SHP77 treated with DMSO at 0.1 percent for 48 hours (cell line): ENCODE measurements at places on chromosomes 1 and 21.

GRCh38 chr1:172781513-172782140, 122.7 kb downstream of the FASLG start:
- DNase-seq = no peak

GRCh38 chr1:172139196-172139595, 281.3 kb upstream of the C1orf105 start:
- no peak for DNase-seq

- DNase-seq = no peak
These were observed 1963.0 kb downstream of the NCAM2 start for GRCh38 chr21:22961258-22961657.

DNA sequence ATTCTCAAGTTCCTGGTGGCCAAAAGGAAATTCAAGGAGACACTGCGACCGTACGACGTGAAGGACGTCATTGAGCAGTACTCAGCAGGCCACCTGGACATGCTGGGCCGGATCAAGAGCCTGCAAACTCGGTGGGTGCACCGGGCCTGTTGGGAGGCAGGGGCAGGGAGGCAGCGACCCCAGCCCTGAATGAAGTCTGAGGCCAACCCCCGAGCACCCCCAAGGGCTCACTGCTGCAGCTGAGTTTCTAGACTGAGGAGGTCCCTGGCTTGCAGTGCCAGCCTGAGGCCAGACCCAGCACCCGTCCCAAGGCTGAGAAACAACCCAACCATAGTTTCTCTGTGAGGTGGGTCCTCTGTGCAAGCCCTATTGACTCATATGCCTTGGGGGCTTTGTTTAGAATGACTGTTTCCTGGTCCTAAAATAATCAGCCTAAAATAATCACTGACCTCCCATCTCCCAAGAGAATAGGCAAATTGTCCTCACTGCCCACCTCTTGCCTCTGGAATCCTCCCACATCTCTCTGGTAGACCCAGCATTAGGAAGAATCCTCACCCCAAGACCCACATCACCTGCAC, 27.1 kb downstream of the CITED4 start:
- no peak for DNase-seq

- no peak for DNase-seq
These were observed 37.5 kb downstream of the TOR1AIP2 start for GRCh38 chr1:179840107-179840506.

DNA sequence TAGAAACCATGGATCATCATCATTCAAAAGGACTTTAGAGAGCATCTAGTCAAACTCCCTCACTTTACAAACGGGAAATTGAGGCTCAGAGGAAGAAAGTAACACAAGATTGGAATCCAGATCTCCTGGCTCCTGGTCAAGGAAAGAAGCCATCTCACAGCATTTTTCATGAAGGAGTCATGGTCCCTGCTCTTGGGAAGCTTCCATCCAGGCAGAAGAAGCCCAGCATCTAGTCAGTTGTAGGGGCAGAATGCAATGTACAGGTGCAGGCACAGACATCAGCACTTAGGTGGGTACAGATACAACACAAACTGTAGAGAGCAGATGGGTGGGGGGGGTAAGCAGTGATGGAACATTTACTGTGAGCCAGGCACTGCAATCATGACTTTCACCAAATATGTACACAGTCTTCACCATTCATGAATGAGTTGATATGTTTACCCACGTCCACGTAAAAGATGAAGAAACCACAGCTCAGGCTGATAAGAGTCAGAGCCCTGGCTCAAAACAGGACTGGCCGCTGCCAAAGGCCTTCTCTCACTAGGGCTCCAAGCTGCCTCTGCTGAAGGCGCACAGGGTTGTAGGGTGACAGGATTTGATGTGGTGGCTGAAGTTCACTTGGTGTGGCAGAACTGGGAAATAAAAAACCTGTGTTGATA, 44.0 kb downstream of the OPTC start:
- DNase-seq = no peak

- DNase-seq = no peak
These were observed 210.1 kb downstream of the FGGY start for GRCh38 chr1:59506952-59507351.

- DNase-seq = no peak
These were observed at the start of gene ASAP3 for GRCh38 chr1:23483321-23484252. Gene ASAP3, minus strand, starts transcription at chr1:23484179. Its CDS starts 46 bp downstream, at chr1:23484133.

- peak; percentile 50 for DNase-seq
These were observed 7.1 kb upstream of the SSBP3 start for GRCh38 chr1:54413295-54413694.

GRCh38 chr21:27244776-27245175, 277.9 kb upstream of the ADAMTS5 start:
- no peak for DNase-seq

DNA sequence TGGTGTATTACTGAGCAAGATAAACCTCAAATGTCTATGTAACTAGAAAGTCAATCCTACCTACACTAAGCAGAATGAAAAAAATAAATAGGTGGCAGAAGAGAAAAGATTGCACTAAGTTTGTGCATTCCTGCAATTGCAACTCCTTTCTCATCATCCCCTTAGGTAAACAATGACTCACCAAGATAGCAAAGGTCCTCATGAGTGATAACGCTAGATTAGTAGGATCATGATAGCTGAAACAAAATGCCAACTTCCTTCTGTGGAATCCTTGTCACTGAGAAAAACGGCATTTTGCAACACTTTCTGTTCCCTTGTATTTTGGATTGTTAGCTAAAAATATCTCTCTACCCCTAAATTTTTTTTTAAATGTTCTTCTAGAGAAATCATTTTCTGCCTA, 20.0 kb upstream of the FCER1A start:
- no peak for DNase-seq

DNA sequence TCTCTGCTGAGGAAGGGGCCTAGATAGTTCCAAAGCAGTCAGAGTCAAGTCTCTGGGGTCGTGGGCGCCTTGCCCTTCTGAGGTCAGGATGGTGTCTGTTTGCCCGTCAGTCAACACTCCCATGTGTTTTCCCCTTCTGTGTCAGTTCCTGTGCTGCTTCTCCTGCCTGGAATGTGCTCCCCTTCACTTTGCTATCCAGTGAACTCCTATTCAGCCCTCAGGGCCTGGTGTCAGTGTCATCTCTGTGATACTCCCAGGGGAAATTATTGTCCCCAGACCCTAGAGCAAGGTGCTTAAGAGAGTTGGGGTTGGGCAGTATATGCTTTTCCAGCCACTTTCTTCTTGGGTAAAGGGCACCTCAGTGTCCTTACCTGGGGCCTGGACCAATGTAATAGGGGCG, 45.8 kb upstream of the SYNC start:
- no peak for DNase-seq

DNA sequence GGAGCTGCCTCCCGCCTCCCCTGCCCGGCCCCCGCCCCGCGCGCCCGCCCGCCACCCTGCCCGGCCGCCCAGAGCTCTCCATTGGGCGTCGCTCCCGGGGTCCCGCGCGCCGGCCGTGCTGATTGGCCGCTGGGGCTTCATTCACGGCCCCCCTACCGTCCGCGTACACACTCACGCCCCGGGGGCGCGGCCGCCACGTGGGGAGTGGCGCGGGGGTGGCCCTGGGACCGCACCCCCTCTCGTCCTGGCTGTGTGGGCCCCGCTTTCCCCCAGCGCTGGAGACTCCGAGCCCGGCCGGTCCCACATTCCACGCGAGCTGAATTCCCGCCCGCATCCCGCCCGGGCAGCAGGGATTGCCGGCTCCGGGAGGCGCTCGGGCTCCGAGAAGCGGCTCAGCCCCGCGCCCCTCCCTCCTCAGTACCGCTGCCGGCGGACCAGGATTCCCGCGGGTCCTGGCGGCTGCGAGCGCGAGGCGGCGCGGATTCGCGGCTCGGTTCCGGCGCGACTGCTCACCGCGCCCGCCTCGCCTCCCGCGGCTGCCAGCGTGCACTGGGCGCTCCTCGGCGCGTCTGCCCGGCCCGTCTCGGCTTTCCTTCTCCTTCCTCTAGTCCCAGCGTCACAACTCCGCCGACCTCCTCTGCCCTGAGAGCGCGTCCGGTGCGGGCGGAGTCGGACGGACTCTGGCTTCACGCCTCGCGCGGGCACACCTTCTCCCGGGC, 450 bp upstream of the POU3F1 start:
- no peak for DNase-seq

DNA sequence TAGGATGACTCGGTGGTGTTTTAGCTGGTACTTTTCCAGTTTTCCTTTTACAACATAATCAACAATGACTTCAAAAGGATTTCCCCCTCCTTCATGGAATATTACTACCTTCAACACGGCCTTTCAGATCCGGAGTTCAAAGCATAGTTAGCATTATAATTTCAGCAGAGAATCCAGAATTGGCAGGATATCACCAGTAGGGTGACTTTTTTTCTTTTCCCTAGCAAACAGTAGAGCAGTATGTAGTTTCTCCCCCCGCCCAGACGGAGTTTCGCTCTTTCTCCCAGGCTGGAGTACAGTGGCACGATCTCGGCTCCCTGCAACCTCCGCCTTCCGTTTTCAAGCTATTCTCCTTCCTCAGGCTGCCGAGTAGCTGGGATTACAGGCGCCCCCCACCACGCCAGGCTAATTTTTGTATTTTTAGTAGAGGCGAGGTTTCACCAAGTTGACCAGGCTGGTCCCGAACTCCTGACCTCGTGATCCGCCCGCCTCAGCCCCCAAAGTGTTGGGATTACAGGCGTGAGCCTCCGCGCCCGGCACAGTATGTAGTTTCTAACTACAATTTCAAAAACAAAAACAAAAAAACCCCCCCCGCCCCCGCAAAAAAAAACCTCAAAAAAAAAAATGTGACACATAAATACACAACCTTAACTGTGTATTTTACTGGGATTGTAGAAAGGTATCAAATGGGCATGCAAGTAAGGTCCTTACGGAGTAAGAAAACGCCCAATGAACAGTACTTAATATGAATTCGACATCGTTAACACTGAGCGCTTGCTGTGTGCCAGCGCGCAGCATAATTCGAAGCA, 1.5 kb upstream of the COX20 start:
- DNase-seq = peak; percentile 58

- DNase-seq = no peak
These were observed 20.2 kb downstream of the PROK1 start for GRCh38 chr1:110471131-110471530.
